Nephron progenitor cell (in vitro differentiated cells): ENCODE measurements at places on chromosomes 1 and 21.
A peak's percentile ranks its signal among the peaks of the same experiment; 100 is the strongest.

- no peak for DNase-seq
Measured at GRCh38 chr1:5475572-5475971, 516.7 kb downstream of the NPHP4 start.

DNA sequence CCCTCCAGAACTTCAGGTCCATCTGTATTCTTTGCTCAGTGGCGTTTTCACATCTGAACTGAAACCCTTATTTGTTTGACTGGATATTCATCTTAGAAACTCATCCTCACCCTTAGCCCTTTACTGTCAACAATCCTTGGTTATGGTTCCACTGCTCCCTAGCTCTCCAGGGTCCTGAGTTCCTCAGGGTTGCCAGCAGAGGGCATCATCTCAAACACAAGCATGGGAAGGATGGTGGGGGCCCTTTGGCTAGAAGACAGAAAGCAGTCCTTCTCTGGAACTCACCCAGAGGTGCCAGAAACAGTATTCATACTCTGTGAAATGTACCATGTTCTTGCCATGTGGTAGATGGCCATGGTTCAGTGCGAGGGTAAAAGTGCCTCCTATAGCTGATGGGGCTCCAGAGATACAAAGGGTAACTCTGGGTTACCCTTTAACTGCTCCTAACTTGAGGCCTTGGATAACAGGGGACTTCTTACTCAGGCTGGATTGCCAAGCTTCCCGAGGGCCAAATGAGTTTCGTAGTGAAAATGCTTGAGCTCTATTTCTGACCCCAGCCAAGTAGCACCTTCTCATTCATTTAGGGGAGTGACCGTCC, 11.3 kb downstream of the NCSTN start:
- peak; percentile 28 for DNase-seq

DNA sequence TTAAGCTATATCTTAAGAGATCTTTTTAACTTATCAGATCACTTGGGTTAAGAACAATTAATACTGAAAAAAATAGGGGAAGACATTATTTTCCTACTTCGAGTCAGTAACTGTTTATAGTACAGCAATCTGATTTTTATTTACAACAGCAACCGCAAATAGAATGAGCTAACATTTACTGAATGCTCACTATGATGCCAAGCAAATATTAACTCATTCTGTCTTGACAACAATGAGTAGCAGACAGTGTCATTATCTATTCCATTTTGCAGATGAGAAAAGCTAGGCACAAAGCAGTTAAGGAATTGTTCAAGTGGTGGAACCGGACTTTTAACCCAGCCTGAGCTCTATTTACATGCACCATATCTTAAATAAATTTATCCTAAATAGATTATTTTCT, 273.7 kb downstream of the NTNG1 start:
- no peak for DNase-seq

DNA sequence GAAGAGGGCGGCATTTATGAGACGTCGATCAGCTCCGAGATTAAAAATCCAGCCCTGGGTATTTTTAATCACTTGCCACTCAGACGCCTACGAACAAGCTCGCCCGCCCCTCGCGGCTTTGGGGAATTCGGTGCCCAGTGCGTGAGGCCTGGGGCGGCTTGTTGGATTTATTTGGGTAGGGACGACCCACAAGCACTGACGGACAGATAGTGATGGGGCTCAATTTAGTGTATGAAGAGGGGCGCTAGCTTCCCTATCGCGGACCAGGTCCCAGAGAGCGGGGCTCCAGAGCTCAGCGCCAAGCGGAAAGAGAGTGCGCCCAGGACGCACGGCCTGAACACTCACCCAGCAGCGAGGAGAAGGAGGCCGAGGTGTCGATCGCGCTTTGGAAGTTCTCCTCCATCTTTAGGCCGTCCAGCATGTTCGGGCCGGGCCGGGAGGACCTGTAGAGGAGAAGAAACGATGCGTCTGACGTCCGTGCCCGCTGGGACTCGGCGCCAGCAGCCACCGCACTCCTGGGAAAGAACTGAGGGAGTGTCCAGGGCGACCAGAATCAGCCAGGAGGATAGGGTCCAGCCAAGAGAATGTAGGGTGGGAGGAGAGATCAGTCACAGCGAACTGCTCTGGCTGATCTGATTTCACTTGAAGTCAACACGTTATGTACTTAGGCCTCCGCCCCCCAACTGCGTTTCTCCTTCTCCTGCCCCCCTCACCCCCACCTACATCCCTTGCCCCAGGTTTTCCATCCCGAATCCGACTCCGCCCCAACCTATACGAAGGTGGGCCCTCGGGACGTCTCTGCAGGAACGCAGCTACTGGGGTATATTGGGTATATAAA, 1.2 kb downstream of the LMX1A start:
- peak; percentile 21 for DNase-seq

GRCh38 chr1:99217599-99217998, 46.7 kb upstream of the PLPPR4 start:
- no peak for DNase-seq

DNA sequence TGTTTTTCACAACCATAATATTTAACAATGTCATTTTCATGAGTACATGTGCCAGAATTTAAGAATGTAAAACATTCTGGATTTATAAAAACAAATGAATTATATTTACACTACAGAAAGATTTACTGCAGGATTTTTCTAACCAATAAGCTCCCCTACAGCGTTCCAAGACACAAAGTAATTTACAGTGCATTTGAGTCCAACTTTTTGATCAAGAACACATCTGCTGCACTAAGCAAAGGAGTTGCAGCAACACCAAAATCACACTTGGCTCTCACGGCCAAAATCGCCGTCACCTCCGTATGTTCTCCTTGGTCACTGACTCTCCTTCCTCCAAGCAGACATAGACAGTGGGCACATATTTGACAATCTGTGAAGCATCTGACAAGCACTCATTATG, 7.7 kb downstream of the VPS26C start:
- DNase-seq = no peak

DNA sequence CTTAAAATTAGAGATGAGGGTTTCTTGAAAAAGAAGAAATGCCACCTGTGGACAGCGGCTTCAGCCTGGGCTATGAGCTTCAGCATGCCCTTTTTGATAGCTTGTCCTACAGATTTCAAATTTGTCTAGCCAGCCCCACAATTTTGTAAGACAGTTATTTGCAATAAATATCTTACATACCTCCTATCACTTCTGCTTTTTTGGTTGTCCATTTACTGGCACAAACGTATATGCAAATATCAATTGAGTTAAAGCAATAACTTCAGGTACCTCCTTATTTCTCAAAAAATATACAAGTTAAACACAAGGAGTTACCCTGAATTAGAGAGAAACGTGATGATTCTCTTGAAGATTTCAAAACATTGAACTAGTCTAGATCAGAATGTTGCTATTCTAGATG, 53.5 kb downstream of the OLFM3 start:
- DNase-seq = no peak

DNA sequence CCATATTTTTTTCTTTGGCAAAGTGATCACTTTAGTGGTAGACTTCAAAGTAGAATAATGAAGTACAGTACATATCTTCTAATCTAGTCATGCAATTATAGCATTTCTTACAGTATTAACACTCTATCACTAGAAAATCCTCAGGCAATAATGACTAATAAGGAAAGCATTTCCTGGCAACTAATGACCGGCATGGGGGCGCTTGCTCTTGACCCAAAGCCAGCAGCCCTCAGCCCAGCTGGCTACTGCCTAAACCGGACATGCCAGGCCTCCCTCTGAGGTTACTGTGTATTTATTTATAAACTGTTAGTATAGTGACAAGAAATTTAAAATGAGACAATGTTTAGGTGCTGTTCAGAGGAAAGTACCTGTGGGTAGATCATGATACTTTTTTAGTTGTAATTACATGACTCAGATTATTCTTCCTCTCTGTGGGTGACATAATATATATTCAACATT, 633.8 kb downstream of the PTPRC start:
- DNase-seq = no peak

- no peak for DNase-seq
Measured at GRCh38 chr1:199687321-199687720, 340.2 kb upstream of the NR5A2 start.

DNA sequence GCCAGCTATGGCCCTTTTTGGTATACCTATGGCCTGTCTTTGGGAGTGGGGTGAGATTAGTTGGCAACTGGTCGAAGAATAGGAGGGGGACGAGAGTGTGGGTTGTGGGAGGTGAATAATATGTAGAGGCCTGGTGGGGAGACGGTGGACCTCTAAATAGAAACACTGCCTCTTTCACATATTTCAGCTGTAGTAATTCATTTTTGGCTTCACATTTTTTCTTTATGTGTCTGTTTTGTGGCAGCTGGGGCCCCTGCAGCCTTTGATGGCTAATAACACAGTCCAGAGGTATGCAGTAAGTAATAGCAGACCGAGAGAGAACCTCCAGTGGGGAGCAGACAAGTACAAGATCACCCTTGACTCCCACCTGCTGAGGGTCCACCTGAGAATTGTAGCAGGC, 75.9 kb downstream of the HLX start:
- no peak for DNase-seq

GRCh38 chr1:62271948-62272728, 47.1 kb downstream of the KANK4 start:
- DNase-seq = no peak
